ENCODE measurements at places on chromosomes 4 and X.

- peak; percentile 56 for DNase-seq
Measured at GRCh38 chrX:11427453-11428071, 134.3 kb downstream of the AMELX start.

DNA sequence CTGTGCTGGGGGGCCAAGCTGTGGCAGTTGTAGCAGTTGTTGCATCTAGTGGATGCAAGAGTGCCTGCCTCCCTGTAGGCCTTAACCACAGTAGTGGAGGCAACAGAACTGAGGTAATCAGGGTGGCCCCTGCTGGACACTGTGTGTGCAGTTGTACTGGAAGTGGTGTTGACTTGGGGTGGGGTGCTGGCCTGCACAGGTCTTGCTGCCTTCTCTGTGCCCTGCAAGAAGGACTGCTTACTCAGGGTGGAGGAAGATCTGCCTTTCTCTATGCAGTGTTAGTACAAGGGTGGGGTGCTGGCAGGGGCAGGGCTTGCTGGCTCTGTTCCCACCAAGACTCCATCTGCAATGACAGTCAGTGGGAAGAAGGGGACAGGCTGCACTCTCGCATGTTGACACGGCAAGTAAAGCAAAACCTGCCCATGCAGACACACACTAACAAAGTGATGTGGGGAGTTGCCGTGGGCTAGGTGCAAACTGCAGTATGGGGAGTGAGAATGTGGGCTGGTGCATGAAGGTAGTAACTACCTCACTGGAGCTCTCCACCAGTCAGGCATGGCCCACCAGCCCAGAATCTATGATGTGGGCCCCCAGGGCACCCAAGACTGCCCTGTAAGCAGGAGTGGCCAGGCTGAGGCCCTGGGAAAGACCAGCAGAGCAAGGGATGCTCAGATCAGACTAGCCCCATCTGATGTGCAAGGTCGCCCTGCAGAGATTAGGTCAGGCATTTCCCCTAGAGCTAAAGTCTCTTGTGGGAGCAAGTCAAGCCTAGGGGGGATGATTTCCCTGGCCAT lies 594.9 kb downstream of the TECRL start:
- DNase-seq = no peak

GRCh38 chr4:38695809-38696208 lies 31.8 kb downstream of the KLF3 start:
- no peak for DNase-seq

DNA sequence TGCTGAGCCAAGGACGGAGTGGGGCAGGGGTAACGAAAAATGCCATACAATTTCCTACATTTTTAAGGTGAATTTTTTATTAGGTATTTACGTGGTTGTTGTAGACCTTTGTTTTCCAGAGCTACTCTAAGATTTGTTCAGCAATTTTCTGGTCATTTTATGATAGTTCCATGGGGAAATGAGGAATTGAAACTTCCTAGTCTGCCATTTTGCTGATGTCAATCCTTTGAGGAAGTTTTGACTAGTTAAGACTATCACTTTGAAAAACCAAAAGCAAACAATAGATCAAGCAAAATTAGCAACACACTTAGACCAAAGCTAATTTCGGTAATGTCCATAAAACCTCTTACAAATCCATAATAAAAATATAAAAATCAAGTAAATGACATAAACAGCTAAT lies 7.0 kb upstream of the TLR3 start:
- DNase-seq = no peak

GRCh38 chr4:74244049-74244448 lies 64.2 kb upstream of the EPGN start:
- no peak for DNase-seq

- no peak for DNase-seq
Measured at GRCh38 chrX:19342331-19342906, 1.3 kb upstream of the PDHA1 start.

DNA sequence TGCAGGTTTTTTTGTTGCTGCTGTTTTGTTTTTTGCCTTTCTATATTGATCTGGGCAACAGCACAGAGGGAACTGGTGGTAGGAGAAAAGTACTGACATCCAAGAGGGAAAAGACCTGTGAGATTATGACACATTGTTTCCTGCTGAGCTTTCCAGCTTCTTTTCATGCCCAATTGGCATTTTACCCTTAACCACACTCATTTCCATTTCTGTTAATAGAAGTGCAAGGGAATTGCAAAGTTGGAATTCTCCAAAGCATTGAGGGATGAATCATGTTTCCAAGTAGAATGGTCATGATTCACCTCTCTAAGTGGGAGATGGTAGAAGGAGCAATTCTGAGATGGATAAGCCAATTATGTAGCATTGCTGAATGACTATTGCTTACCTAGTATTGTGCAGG lies 161.5 kb downstream of the PPARGC1A start:
- no peak for DNase-seq

DNA sequence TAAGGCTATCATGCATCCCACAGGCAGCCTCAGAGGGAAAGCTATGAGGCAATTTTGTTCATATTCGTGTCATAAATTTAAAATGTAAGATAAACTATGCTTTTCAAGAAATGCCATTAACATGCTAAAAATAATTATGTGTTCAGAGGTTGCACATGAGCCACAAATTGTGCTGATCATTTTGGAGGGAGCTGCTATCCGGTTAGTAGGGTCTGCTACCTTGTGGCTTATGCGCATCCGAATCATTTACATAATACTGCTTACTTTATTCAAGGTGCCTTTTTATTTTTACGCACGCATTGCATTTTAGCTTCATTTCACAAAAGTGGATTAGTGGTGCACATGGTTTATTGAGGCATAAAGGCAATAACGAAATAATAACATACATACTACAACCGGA lies 76.4 kb upstream of the WWC2 start:
- no peak for DNase-seq

DNA sequence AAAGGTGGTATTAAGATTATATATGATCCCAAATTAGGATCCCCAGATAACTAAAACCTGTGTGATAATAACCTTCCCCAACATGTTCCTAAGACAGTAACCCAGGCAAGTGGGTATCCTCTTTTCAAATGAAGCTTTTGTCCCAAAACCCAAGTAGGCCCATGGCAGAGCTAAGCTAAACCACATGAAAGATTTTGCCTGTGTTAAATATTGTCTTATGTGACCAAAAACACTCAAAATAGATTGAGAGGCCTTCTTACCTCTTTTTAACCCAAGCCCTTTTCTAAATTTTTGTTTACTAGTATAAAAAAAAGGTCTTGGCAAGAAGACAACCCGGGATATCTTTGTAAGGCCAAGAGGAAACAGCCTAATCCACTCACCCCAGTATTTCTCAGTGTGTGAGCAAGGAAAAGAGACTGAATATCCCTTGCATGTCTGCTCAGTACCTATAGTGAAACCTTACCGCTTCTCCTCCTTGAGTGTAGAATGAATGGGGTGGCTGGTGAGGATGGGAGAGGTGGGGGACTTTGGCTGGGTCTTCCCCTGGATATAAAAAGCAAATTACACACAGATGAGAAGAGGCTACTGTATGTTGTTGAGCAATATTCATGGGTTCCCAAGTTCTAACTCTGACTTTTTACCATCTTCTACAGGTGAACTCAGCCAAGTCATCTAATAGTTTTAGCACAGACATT lies 188.8 kb upstream of the BMP3 start:
- DNase-seq = no peak

- peak; percentile 47 for DNase-seq
Measured at GRCh38 chr4:114598191-114599121, at the start of gene UGT8. UGT8 (plus strand) TSS chr4:114598807; CDS start chr4:114622881, 24,074 bp downstream.

DNA sequence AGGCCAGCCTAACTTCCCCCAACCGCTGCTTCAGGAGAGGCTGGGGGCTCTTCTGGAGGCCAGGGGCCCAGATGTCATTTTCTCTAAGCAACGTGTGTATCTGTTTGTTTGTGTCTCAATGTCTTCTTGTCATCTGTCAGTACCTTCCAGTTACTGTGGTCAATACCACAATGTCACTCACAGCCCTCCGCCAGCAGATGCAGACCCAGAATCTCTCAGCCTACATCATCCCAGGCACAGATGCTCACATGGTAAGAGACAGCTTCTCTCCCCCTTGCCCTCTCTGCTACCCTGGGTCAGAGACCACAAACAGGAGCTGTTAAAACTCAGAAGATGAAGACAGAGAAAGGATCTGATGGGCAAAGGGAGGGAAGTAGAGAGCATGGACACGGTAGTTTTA lies 5.0 kb downstream of the XPNPEP2 start:
- no peak for DNase-seq

- peak; percentile 14 for DNase-seq
Measured at GRCh38 chrX:153800746-153801145, 6.3 kb downstream of the SSR4 start.

DNA sequence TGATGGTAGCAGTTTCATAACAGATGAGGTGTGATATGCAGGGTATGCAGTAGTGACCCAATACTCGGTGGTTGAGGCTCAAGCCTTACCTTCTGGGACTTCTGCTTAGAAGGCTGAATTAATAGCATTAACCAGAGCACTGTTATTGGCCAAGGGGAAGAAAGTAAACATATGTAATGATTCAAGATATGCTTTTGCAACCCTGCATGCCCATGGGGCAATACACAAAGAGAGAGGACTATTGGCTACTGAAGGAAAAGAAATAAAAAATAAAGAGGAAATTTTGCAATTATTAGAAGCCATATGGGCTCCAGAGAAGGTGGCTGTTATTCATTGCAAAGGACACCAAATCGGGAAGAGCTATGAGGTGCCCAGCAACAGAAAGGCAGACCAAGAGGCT lies 8.7 kb downstream of the GAGE10 start:
- no peak for DNase-seq

DNA sequence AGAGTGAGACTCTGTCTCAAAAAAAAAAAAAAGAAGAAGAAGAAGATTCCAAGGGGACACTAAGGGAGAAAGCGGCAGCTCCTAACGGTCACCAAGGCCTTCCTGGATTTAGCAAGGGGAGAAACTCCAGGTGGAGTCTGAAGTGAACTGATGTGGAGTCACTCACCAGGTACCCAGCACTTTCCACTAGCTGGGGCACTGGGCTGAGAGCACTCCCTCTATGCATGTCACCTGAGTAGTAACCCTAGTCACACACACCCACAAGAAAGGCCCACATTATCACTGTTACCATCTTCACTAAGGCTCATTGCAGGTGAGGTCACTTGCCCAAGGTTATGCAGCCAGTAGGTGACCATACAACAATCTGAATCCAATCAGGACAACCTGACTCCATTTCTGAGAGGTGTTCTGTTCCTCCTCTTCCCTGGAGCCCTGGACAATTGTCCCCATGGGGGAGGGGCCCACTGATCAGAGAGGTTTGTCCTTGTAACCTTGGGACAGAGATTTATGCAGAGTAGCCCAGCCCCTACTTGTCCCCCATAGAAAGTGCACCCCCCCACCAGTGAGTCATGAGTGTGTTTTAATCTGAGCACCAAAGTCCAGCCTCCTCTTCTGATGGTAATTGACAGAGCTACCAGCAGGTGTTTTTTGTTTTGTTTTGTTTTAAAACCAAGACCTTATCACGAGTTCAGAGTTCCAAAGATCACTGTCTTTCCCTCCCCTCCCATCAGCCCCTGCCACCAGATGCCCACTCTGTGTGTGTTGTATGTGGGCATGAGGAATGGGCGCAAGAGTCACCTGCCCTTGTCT lies 5.9 kb upstream of the SASH3 start:
- no peak for DNase-seq

DNA sequence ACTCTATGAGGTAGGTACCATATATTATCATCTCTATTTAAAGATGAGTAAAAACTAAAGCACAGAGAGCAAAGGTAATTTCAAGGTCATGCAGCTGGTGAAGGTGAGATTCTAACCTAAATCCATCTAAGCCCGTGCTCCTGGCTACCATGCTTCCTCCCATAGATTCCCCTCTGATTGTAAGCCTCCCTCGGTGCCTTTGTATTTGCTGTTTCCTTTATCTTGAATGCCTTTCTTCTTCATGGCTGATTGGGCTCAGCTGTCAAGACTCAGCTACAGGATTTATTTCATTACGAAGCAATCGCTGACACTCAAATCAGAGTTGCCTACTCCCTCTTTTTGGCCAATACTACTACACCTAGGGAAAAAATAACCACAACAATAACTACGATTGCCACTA lies 217.1 kb downstream of the ARAP2 start:
- DNase-seq = no peak

Measured in left hindlimb (tissue), 1 donor.